ENCODE measurements at places on chromosomes 13 and 19.
A peak's percentile ranks its signal among the peaks of the same experiment; 100 is the strongest.

DNA sequence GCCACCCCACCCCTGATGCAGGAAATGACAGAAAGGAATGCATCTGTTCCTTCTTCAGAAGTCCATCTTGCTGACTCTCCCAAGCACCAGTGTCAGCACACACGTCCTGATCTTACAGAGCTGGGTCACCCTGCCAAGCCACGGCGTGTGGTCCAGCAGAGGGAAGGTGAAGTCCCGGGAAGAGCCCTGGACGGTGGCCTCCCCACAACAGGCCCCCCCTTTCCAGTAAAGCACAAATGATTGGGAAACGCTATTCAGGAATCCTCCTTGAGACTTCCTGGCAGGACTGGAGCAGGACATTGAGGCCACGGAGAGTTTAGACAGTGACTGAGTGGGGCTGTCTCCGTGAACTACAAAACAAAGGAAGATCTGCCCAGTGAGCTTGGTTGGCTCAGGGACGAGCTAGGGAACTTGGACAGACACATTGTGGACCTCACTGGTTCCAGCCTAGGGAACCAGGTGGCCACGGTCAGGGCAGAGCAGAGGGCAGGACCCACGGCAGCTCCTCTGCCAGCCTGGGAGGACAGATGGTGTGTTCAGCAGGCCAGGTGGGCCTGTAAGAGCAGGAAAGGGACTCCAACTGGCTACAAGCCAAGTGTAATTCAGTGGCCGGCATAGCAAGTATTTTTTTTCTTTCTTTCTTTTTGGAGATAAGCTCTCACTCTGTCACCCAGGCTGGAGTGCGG lies 41.7 kb downstream of the ELL start:
- DNase-seq, result no peak

- no peak for DNase-seq
Observed at GRCh38 chr13:28983641-28984040, 163.5 kb downstream of the MTUS2 start.

GRCh38 chr13:52348983-52349780 lies 56.8 kb downstream of the THSD1 start:
- DNase-seq, result no peak

GRCh38 chr13:110471833-110472162 lies 89.7 kb downstream of the RAB20 start:
- DNase-seq, result peak; percentile 59

DNA sequence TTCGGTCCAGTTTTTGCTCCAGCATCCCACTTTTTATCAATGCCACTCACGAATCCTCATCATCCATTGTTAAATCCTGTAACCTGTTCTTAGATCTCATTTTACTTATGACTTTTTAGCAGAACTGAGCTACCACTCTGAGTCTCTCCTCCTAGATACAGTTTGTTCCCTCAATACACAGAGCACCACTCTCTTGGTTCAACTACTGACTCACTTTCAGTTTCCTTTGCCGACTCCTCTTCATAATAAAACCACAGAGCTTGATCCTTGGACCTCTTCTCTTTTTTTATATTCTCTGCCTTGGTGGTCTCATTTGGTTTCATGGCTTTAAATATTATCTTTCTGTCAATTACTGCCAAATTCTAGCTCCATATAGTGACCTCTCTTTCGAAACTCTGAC lies 150.3 kb downstream of the SLITRK5 start:
- DNase-seq, result no peak

GRCh38 chr19:45470762-45471081 lies 2.9 kb downstream of the FOSB start:
- no peak for DNase-seq

DNA sequence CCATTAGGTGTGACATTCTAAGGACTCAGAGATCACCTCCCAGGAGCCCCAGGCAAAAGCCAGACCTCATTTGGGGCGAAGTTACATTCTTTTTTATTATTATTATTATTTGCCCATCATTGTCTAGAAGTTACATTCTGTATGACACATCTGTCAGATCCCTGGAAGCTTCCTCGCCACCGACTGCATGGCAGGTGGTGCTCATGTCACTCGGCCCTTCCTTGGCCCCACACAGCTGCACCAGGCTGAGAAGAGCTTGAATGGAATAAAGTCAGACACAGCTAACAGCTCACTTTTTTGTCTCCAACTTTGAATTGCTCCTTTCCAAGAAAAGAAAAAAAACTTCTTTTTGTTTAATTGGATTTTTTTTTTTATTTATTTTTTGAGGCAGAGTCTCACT lies 41.4 kb upstream of the LDLR start:
- DNase-seq, result no peak

GRCh38 chr13:26051657-26052311 lies at the start of gene SHISA2:
TSS of gene SHISA2 (minus strand) at chr13:26052016. CDS start at chr13:26050975, 1,041 bp downstream.
- DNase-seq, result no peak

GRCh38 chr13:50026788-50027473 lies 11.7 kb downstream of the KCNRG start:
- DNase-seq, result no peak

GRCh38 chr13:106612688-106613087 lies 44.8 kb upstream of the ARGLU1 start:
- DNase-seq, result no peak

- no peak for DNase-seq
Observed at GRCh38 chr13:112803422-112803821, 113.6 kb downstream of the ATP11A start.

GRCh38 chr19:12792051-12792852 lies 966 bp downstream of the JUNB start:
- peak; percentile 72 for DNase-seq

DNA sequence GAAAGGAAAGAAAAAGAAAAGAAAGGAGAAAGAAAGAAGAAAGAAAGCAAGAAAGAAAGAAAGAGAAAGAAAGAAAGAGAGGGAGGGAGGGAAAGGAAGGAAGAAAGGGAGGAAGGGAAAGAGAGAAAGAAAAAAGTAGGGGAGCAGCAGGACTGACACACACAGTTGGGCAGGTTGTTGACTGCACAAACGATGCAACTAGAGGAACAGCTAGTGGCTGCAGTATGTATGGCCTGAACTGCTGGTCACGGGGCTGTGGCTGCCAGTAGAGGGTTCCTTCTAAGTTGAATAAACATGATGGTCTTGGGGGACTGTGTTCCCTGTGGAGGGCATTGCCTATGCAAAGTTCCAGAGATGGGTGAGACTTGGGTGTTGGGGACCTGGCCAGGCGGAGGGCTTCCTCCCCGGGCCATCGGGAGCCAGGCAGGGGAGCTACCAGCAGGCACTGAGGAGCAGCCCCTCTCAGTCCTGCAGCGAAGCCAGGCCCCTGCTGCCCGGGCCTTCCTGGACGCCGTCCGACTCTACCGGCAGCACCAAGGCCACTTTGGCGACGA lies 16.7 kb upstream of the COLGALT1 start:
- peak; percentile 48 for DNase-seq

DNA sequence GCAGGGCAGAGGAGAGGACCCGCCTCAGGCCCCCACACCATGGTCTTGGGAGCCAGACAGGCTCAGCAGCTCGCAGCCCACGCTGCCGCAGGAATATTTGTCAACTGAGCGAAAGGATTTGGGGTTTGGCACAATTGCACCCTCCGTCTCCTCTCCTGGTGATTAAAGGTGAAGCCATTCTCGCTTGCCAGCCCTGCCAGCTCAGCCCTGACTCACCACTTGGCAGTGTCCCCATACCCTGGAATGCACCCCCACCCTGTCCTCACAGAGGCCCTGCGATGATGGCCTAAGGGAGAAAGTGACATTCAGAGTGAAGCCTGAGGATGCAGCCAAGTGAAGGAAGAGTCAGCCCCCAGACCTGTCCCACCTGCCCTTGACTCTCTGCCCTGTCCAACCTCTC lies 18.8 kb downstream of the CYTH2 start:
- no peak for DNase-seq

GRCh38 chr13:41546372-41547190 lies 89.2 kb downstream of the RGCC start:
- no peak for DNase-seq

- DNase-seq, result no peak
Observed at GRCh38 chr13:111219280-111219679, 101.2 kb upstream of the TEX29 start.

DNA sequence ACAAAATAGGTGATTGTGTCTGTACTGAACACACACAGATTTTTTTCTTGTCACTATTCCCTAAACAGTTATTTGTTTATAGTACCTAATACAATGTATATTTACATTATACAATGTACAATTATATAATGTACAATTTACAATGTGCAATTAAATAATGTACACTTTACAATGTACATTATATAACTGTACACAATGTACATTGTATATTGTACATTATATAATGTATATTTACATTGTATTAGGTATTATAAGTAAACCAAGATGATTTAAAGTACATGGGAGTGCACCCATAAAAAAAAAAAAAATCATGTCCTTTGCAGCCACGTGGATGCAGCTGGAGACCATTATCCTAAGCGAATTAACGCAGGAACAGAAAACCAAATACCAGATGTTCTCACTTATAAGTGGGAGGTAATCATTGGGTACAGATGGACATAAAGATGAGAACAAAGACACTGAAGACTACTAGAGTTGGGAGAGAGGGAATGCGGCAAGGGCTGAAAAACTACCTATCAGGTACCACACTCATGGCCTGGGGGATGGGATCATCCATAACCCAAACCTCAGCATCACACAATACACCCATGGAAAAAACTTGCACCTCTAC lies 68.1 kb downstream of the ABCC4 start:
- no peak for DNase-seq

DNA sequence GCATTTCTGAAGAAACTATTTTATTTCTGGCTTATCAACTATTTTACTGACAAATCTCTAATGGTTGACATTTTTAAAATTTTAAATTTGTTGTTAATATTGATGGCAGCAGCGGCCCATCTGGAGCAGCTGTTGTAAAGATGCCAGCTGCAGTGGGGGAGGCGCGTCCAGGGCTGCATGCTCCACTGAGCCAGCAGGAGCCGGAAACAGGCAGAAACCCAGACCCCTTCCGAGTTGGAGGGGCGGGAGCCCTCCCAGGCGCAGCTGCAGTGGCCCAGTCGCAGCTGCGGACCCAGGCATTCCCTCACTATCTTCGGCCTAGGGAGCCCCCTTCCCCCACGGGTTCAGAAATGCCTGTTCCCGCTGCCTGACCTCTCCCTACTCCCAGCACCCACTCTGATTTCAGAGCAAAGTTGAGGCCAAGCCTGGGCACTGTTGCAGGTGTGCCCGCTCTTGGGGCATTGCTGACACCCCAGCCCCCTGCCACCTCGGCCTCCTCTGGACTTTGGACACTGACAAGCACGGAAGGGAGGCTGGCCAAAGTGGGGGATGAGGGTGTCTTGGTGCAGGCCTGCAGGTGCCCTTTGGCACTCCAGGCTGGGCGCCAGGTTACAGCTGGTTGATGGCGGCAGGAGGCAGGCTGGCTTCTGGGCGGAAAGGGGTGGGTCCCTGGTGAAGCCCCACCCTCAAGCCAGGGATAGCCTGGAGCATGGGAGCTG lies 69.2 kb downstream of the PIBF1 start:
- no peak for DNase-seq

Data from activated B cell treated with CpG ODN at 0.5 μM for 24 hours (primary cell).